Lung microvascular endothelial cell (primary cell): ENCODE measurements at places on chromosomes 7 and 10.

DNA sequence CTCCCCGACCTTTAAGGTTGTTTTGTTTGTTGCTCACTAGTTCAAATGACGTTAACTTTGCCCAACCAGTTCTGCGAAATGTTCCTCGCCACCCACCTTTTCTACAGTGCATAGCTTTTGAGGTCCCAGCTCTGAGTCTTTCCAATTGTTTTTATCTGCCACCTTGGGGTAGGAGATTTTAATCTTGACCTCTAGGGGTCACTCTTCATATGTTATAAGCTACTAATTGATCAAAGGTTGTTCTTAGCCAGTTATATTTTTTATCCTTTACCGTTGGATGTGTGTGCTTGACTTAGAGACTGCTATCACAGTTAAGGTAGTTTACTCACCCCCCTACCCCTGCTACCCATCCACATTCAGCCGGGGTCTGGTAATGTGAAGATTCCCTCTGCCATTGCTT is 372.4 kb downstream of the SUGCT start:
- DNase-seq, result peak; percentile 7

DNA sequence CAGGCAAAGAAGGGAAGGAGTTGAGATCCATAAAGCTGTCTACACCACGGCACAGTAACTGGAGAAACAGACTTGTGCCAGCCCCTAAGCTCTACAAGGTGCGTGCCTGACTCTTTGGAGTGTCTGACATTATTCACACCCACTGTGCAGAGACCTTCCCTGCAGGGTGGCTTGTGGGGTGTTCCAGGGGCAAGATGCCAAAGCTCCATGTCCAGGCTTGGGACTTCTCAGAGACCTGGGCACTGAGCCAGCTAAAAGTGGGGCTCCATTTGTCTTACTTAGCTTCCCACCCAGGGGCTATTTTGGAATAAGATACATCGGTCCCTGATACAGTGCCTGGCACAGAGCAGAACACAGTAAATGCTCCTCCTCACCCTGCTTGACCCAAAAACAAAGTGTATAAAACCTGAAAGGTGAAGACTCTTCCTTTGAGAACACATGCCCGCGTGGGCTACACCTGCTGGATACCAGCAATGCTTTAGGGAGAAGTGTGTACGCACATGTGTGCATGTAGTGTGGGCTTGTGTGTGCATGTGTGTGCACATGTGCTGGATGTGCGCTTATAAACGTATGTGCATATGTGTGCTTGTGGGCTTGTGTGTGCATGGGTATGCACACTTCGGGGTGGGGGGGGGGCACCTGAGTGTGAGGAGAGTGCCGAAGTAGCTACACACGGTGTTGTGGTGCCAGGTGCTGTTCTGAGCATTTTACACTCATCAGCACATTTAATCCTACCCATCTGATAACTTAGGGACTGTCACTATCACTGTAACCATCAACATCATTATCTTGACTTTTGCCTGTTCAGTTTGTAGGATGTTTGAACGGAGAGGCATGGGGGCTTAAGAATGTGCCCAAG is 143.0 kb downstream of the ARHGAP22 start:
- no peak for DNase-seq

GRCh38 chr7:36202398-36202797 is 49.3 kb downstream of the EEPD1 start:
- DNase-seq, result no peak

DNA sequence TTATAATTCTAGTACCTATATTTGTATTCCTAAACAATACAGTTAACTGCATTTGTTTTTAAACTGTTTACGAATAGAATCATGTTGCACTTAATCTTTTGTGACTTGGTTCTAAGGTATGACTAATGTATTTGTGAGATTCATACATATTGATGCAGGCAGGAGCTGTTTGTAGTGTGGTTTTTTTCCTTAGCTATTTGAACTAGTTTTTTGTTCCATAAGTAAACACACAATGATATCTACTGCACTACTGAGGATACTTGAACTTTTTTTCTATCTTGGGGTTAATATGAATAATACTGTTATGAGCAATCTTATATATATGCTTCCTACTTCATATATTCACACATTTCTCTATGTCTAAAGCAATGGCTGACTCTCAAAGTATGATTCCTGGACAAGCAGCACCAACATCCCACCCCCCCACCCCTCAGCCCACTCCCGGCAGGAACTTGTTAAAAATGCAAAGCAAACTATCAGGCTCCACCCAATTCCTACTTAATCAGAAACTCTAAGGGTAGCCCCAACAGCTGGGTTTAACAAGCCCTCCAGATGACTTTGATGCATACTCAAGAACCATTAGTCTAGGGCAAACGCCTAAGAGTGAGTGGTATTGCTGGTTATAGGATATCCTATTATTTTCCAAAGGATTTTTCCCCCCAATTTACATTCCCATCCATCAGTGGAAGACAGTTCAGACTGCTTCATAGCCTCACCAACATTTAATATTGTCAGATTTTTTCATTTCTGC is 25.8 kb downstream of the BRAF start:
- DNase-seq, result no peak

DNA sequence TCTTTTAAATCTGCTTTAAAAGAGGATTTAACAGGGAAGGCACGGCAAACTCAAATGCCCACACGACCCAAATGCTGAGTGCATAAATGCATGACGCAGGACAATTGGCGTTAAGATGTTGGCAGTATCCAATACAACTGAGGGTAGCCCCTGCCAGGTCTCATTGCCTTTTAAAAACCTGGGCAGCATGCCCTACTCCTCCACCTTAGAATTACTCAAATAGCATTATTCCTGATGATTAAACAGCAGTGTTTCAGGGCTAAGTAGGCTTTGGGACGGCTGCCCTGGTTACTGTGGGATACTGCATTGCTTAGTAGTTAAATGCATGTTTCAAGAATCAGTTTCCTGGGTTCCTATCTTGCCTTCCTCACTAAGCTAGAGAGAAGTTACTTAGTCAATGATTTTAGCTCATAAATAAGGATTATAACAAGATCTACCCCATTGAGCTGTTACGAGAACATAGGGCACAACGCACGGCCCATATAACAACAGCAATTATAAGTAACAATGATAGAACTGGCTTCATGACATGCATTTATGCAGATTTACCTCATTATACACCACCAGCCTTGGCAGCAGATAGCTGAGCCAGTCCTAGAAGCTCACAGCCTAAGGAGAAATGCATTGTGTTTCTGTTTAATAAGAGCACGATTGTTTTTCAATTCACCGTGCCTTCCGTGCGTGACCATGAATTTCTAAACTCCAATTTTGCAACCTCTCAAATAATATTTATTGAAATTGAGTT is 7.9 kb downstream of the TUBAL3 start:
- no peak for DNase-seq

- no peak for DNase-seq
Observed at GRCh38 chr10:128981881-128982615, 485.0 kb upstream of the MGMT start.

- no peak for DNase-seq
Observed at GRCh38 chr10:14810969-14811953, 26.6 kb downstream of the CDNF start.

DNA sequence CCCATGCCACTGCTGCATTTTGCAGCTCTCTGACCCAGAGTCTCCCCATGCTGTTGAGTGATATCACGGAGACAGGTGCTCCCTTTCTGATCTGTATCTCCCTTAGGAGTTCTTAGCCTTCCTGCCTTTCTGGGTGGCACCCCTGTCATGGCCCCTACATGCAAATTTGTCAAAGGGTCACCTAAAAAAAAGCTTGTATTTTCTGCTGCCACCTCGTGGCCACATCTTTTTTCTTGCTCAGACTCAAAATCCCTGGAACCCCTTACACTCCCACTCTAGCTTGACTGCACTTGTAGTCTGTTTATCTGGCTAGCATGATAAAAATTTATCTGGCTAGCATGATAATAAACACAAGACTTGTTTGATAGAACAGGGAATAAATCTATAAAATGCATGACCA is 809.1 kb downstream of the SORCS1 start:
- no peak for DNase-seq

DNA sequence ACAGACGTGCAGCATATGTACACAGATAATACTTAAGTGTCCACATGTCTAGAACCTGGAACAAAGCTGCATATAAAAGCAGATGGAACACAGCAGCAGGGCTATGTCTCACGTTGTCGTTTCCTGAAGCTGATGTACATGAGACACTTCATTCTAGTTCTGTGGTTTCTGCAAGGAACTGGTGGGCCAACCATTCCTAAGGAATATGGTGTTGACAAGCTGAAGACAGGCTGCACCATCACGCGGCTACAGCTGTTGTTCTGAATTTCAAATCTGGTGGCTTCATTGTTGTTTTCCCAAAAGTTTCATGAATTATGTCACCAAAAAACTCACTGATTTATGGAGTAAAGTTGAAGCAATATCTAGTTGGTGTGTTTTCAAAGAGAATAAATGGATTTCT is 33.7 kb downstream of the PRKAG2 start:
- DNase-seq, result no peak

DNA sequence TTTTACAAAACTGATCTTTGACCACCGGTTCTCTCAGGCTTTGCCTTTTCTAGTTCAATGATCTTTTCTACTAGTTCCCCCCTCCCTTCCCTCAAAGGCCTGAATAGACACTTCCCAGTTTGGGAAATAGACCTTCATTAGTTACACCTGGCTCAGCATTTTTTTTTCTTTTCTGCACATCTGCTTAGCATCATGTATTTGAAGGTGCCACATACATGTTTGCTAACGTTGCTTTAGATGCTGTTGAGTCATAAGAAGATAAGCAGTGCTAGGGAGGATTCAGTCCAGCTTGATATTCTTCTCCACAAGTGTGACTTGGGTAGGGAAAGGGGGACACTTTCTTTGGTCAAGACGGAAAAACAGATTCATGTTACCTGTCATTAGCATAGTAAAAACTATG is 78.3 kb downstream of the BICC1 start:
- DNase-seq, result no peak

GRCh38 chr7:47881256-47881655 is 67.0 kb downstream of the PKD1L1 start:
- no peak for DNase-seq

DNA sequence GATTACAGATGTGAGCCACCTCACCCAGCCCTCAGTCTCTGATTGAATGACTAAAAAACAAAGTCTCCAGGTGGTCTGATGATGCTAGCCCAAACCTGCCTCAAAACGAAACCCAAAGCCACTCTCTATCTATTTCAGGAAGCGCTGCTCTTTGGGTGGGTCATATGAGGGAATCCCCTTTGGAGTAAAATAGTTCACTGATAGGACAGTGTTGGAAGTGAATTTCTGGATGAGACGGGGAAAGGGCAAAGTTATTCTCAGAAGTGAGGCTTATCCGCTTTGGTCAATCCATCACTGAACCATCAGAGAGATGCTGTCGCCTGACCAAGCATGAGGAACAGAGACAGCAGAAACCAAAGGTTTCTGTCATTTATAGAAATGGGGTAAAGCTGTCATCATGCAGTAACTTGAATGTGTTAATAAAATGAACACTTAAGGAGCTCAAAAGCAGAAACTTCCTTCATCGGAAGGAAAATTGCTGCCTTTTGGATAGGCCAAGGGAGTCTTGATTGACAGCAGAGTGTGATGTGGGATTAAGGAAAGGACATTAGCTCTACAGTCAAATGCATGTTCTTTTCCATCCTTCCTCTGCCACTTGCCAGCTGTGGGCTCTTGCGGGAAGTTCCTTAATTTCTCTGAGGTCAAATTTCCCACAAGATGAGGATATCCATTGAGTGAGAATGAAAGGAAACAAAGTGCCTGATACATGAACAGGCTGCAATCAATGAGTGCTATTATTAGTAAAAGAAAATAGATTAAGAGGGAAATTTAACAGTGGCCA is 64.9 kb upstream of the C1QL3 start:
- no peak for DNase-seq

DNA sequence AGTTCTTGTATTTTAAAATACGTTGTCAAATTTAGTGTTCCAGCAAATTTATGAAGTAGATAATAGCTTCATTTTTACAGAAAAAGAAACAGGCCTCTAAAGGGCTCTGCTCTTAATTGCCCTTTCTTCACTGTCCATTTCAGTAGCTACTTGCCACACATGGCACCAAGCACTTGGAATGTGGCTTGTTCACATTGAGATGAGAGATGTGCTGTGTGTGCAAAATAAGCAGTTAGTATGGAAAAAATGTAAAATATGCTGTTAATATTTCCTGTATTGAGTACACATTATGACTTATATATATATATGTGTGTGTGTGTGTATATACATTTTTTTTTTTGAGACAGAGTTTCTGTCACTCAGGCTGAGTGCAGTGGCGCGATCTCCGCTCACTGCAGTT is 19.5 kb downstream of the RBM33 start:
- DNase-seq, result no peak

DNA sequence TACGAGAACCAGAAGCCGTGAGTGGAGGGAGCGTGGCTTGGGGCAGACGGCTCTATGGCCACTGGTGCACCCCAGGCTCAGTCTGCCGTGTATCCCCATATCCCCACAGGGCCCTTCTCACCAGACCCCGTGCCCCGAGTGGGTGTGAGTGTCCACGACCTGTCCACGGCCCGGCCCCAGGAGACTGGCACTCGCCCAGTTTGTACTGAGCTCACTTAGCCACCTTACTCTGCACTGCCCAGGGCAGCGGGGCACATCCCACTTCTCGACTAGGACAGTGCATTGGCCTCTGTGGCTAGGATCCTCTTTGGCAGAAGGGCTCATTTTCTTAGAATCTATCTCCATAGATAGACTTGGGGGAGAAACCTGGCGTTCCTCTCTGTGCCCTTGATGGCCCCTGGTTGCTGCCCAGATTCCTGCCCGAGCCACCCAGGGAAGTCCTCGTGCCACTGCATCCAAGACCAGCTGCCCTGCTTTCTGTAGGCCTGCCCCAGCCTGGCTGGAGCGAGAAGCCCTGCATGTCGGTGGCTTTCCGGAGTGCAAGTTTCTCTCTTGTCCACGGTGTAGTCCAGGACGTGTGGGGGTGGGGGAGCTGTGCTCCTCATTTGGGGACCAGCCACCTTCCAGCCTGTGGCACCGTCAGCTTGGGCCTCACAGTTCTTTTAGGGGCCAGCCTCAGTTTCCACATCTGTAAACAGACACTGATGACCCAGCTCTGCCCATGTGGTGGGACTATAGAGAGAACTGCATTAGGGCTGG is 11.9 kb downstream of the TMEM120A start:
- DNase-seq, result no peak

DNA sequence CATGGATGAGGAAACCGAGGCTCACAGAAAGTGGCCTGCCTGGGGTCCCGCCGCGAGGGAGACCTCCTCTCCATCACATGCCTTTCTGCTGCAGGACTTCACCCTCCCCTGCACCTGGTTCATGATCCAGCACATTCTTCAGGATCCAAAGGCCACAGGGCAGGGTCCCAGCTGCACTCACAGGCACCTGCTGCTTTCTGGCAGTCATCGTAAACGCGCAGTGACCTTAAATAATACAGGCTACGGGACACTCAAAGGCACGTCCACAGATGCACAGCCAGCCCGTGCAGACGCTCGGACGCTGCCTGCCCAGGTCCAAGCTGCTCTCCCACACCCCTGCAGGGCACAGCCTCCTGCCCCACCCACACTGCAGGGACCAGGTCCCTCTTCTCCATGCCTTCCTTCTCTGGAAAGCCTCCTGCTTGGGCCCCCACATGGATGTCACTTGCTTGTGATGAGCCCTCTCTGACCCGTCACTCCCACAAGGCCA is 49.9 kb downstream of the CALML3 start:
- DNase-seq, result no peak

GRCh38 chr7:155994279-155994811 is 182.1 kb upstream of the SHH start:
- DNase-seq, result no peak

- peak; percentile 49 for DNase-seq
Observed at GRCh38 chr7:31633894-31634494, 53.0 kb upstream of the PPP1R17 start.
